ENCODE measurements at places on chromosomes 11 and 22.

- DNase-seq: no peak
These were observed 150.2 kb downstream of the ETS1 start for GRCh38 chr11:128437136-128437535.

DNA sequence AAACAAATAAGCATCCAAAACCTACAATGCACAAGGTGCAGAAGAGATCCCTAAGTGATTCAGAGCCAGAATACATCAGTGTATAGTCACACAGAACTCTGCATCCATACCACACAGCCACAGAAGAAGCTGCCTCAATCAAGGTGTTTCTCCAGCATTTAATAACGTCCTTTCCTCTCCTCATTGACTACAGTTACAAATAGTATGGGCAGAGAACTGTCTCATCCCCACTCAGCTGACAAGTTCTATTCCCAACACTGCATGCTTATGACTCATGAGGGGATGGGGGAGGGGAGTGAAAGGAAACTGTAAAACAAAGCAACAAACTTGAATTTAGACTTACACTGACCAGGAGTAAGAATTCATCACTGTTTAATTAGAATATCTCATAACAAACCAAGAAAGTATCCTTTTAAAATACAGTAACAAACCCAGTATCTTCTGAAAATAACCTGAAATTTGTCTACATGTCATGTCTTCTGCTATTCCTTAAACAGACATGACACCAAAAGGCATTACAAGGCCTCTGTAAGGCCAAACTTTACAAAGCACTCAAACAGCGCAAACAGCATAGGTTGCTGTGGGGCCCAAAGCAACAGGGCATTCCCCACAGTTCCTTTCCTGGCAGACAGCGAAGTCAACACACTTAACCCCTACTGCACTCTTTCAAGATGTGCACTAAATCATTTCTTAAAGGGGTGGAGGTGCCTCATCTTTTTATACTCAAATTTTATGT lies 29.3 kb downstream of the CELF1 start:
- DNase-seq: no peak

- no peak for DNase-seq
These were observed 139.1 kb downstream of the DBX1 start for GRCh38 chr11:20021212-20021611.

DNA sequence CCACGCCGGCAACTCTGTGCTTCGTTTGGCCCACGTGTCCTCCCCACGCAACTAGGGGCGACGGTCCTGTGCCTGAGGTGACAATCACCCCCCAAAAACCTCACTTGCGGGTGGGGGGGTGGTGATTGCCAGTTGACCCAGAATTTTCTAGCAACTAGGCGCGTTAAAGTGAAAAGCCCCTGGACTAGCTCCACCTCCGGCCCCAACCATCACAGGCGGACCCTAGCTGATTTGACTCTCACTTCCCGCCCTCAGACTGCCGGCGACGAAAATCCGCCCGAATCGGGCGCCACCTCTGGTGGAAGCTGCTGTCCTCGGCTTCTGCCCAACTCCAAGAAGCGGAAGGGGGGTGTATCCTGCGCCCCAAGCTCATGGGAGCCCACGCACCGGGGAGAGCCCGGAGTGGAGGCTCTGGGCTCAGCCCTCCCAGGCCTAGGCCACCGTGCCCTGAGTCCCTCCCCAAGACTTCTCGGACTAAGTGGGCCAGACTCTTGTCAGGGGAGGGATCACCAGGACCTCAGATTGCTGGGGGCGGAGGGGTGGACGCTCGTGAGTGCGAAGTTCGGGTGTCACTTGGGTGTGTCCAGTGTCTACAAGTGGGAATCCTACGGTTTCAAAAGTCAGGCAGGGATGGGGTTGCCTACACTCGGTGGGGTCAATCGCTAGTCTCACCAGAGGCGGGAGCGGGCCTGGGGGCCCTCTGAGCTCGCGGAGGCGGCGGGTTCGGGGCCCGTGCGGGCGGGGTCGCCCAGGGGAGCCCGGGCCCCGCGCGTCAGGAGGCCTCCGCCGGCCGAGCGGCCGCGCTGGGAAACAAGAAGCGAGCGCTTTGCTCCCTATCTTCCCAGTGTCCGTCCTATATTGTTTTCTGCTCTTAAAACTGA lies 12.3 kb downstream of the PAX6 start:
- no peak for DNase-seq

DNA sequence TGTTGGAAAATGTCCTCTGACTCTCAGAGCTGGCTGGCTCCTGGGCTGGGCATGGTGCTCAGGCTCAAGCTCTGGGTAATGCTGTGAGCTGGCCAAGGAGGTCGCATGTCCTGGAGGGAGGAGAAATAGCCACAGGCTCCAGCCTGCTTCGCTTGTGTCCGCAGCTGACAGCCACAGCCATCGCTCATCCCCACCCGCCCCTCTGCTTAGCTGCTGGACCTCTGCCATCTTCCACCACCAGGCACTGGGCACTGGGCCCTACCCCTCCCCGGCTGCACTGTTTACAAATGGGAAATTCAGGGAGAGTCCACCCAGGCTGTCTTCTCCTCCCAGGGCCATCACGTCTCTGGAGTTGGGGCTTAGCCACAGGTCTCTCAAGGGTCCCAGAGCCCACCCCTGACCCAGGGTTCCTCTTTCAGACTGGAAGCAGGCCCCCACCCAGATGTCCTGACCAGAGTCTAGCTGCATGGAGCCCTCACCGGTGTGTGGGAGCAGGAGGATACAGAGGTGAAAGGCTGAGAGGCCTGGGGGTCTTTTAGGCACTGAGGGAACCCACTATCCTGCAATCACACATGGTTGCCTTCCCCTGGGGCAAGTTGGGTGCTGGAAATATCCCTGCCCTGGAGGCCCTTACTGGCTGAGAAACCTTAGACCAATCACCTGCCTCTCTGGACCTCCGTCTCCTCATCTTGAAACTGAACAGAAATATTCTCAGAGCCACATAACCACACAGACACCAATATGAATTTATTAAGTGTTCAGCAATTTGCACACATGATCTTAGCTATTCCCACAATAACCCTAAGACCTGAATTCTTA lies 62.7 kb downstream of the CD82 start:
- no peak for DNase-seq
